Fibroblast of the conjunctiva (primary cell): ENCODE measurements at places on chromosomes 12 and 14.

DNA sequence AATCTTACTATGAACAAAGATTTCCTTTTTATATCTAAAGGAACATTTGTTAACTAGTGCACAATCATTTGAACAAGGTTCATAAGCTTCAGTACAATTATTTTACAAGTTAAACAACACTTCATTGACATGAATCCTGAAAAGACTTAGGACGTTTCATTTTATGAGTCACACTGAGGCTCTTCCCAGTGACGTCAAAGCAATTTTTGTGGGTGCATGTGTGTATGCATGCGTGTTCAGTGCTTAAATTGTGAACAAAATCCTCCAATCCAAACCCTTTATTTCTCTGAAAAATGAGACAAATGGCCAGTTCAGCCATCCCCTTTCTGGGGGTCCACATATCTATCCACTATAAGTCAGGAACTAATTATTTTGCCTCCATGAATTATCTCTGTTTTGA is 2.9 kb downstream of the LMNTD1 start:
- DNase-seq, result no peak

DNA sequence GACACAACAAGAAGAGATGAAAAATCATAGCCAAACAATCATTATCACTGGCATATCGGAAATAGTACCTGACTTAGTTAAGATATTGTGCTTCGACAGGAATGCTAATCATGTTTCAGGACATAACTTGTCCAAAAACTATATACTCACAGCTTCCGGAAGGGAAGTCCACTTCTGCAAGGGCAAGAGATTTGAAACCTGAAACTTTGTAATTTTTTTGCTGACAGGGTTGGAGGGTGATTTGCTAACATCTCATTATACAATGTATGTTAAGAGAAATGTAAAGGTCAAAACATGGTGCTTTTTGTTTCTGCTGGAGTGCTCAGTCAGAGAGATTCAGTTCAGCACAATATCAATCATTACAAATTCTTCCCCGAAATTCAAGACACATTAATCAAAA is 200.3 kb downstream of the CNTN1 start:
- no peak for DNase-seq

DNA sequence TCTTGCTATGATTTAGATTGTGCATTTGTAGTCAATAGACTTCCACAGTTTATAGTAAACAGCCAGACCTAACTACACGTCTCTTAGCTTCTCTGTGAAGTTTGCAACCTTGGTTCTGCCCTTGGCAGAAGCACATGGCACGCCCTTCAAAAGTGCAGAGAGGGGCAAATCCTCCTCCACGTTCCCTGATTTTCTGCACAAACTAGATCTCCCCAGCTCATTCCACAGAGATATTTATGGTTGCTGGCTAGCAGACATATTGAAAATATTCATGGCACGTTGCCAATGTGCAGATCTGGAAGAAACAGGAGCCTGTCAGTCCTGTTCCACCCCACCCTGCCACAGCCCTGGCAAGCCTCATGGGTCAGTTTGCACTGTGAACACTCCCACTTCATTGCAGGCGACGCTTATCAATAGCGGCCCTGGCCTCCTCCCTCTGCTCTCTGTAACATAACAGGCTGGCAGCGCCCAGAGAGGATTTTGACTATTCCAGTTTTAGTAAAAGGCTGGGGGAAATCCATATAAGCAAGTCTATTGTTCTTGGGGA is 6.5 kb upstream of the LGALS3 start:
- no peak for DNase-seq

GRCh38 chr14:102655137-102655536 is 62.7 kb downstream of the RCOR1 start:
- DNase-seq, result no peak

DNA sequence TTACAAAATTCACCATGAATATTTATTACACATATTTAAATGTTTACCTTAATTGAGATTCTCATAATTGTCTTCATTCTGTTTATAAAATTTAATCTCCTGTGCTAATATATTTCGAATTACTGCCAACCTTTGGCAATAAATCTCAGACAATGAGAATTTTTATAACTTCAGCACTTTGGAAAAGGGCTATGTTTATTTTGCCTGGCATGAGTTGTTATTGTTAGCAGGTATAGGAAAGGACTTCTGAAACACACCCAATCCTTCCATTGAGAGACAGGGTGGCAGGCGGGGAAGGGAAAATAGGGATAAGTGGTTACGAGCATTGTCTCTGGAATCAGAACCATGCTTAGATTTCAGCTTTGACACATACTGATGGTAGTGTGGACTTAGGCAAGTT is 12.1 kb upstream of the MSRB3 start:
- no peak for DNase-seq

- DNase-seq, result no peak
Observed at GRCh38 chr12:91357381-91357780, 174.8 kb upstream of the DCN start.

DNA sequence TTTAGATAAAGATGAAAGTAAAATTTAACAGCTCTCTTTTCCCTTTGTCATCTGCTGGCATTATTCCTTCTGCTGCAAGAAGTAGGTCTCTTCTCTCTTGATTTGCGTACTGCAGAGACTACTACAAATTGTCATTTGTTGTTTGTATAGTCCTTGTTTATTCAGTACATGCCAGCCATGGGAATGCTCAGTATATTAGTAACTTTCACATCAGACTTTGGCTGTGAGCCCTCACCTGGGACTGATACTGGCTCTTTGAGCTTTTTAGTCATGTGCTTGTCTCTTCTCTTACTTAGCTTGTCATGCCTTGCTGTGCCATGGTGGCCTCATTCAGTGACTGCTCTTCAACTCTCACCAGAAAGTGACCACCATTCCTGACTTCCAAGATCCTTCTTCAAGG is 169.8 kb downstream of the PRKCH start:
- DNase-seq, result no peak

GRCh38 chr12:8064131-8064530 is 2.0 kb downstream of the C3AR1 start:
- no peak for DNase-seq

GRCh38 chr12:108811411-108812180 is 45.8 kb downstream of the SSH1 start:
- no peak for DNase-seq

GRCh38 chr12:49917166-49917787 is 13.6 kb upstream of the FAIM2 start:
- DNase-seq, result no peak

DNA sequence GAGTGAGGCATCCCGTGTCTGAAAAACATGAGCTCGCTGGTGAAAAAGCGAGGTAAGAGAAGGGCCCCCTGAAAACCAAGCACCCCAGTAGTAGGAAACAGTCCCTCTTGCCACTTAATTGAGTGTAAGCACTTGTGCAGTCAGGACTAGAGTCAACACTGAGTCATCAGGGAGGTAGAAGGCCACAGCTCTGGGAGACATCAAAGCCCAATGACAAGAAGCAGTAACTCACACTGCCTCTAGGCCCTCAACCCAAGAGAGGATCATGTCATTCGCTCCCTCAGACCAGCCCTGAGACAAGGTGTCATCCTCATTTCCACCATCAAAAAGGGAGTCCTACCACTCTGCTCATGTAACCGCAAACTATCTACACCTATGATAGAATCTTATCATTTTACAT is 17.8 kb downstream of the POMT2 start:
- DNase-seq, result no peak

GRCh38 chr14:99518441-99519346 is 37.5 kb downstream of the CCNK start:
- DNase-seq, result no peak

- DNase-seq, result no peak
Observed at GRCh38 chr14:63764103-63764502, 36.2 kb upstream of the SGPP1 start.

DNA sequence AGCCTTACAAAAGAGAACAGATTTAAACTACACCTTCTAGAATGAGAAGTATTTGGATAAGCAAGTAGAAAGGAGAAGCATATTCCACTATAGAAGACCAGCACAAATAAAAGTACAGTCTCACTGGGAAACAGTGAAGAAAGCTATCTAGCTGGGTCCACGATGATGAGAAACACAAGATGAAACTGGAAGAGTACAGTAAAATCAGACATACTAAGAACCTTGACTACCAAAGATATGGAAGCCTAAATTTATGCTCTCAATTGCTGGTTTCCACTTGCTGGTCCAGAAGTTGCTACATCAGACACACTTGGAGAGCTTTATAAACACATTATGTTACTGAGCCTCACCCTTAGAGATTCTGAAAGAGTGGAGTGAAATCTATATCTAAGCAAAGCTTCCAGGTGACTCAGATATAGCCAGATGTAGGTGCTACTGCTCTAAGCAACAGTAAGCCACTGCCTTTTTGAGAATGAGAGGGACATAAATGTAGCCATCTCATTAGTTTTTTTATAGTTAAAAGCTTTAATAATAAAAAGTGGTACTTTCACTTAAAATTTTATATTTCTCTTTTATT is 96.3 kb upstream of the BBS10 start:
- DNase-seq, result no peak

DNA sequence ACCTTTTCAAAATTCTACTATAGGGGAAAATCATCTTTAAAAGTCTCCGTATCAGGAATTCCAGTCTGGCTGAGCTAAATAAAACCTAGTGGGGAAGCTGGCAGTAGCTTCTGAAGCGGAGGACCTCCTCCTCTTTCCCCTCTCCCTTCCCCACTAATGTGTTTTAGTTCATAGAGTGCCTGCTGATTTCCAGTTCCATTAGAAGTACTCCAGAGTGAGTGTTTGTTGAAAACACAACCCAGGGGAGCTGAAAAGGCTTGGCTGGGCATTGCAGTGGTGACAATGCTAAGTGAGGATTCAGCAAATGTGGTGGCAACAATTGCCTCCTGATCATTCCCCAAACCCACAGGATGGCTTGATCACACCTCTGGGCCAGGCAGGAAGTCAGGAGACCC is 144.2 kb upstream of the FRMD6 start:
- DNase-seq, result no peak

DNA sequence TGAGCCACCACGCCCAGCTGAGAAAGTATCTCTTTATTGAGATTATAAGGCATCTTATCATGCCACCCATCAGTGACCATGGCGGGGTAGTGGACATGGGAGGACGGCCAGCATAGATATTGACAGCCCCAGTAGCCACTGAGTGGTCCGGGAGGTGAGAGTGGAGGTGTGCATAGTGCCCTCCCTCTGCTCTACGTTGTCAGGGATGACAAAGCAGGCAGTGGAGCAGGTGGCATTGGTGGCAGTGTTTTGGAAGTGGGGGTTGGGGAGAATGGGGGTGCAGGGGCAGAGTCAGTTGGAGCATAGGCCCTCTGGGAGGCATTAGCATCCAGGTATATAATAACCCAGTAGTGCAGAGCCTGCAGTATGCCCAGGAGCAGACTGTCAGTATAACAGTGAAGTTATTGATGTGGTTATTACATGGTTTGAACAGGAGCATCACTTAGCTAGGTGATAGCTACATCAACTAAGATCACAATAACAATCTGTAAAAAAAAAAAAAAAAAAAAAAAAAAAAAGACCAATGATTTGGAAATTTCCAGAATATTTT is 41.1 kb downstream of the GNG2 start:
- no peak for DNase-seq

DNA sequence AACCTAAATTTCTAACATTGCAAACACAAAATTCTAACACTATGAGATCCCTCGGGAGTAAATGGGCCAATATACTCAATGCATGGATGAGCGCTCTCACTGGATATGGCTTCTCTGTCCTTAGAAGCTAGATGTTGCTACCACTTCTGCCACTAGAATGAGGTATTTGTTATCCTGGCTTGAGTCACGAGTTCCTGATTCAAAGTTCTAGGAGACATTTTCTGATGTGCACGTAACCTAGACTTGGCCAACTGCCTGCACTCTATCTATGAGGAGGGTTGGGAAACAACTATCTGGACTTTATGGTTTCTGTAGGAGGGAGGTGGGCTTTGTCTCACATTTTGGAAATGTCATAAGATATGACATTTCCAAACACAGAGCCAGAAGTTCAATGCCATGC is 37.6 kb downstream of the FERMT2 start:
- DNase-seq, result no peak

DNA sequence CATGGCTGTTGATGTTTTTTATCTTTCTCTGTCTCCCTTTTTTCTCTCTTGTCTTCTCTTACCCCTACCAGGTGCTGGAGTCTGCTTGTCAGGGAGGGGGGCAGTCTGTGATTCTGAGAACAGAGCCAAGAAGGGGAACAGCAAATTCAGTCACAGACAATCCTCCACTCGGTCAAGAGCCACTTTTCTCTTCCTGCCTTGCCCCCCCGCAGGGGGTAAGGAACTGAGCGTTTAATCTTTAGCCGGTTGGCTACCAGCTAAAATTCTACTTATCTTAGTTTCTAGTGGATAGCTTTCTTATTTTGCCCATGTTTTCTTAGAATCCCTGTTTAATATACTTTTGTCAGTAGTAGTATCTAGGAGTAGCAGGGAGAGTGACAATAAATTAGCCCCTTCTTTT is 1.9 kb downstream of the RIMKLB start:
- no peak for DNase-seq

DNA sequence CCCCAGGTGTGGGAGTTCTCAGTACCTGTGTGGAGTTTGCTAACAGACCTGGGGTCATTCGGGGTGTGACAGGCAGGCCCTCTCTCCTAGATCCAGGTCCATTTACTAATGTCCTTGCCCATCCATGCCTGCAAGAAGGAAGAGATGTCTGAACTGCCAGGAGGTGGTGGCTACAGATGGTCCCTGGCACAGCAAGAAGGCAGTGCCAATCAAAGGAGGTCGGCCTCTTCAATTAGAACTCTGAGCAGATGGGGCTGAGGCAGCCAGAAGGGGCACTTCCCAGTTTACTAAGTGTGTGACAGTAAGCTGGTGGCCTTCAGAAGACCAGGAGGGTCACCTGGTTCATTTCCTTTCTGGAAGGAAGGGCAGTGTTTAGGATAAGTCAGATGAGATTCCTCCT is 202.5 kb downstream of the CACNA1C start:
- no peak for DNase-seq

DNA sequence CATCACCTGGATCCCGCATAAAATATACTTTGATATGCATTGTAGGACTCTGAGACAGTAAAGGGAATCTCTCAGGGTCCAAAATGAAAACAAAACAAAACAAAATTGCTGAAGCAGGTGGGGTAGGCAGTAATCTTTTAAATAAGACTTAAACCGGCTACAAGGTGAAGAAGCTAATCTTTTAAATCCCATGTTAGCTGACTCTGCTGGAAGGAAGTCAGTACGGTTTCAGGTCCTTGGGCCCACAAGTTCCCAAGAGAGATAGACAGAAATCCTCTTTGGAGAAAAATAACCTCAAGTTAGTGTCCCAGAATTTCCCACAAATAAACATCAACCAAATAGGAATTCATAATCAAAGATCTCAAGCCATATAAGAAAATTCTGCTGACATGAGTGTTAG is 5.0 kb upstream of the EPS8 start:
- no peak for DNase-seq

DNA sequence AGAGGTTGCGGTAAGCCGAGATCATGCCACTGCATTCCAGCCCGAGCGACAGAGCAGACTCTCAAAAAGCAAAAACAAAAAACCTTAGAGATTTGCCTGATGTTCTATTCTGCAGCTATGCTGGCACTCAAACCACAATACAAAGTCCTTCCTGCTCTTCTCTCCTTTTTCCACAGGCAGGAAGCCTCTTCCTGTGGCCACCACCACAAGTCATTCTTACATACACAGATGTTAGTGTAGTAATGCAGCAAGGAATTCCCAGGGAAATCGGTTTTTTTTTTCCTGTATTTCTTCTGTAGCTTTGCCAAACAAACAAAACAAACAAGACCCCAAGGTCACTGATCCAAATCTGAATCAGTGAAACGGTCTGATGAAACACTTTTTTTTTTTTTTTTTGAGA is 104.3 kb downstream of the FIGNL2 start:
- no peak for DNase-seq

- no peak for DNase-seq
Observed at GRCh38 chr12:86711731-86712130, 455.5 kb upstream of the MGAT4C start.
